ENCODE measurements at places on chromosomes 2 and 18.

- DNase-seq = peak; percentile 82
Measured at GRCh38 chr2:32135409-32135808, 30.3 kb upstream of the SLC30A6 start.

DNA sequence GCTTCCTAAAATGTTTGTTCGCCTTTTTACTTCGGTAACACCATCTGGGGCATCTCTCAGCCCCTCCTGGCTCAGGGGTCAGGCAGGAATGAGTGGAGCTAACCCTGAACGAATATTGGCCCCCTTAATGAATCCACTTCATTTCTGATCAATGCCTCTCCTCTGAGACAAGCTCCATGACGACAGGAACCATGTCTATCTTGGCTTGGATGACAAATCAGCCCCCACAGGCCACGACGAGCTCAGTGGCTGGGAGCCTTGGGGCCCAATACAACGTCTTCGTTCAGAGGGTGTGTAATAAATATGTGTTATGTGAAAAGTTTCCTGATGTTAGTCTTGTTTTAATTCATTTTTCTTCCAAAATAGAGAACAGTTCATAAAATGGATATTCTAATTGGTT lies 133.0 kb downstream of the COL6A3 start:
- DNase-seq = no peak

- no peak for DNase-seq
Measured at GRCh38 chr2:207109768-207110167, 56.0 kb downstream of the KLF7 start.

DNA sequence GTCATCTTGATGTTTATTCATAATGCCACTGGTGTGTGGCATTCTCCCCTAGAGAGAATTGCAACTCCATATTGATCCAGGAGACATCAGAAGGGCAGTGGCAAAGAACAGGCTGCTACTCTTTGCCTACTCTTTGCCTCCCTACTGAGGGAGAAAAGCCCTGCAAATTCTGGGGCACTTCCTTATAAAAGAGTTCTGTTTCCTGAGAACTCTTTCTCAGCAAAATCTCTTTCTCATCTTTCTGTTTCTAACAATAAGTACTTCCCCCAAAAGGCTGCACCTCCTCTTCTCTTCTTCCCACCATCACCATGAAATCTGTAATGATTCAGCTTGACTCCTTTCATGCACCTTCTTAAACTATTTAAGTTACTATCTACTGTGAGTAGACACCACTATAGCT lies 270.3 kb downstream of the MREG start:
- DNase-seq = no peak

DNA sequence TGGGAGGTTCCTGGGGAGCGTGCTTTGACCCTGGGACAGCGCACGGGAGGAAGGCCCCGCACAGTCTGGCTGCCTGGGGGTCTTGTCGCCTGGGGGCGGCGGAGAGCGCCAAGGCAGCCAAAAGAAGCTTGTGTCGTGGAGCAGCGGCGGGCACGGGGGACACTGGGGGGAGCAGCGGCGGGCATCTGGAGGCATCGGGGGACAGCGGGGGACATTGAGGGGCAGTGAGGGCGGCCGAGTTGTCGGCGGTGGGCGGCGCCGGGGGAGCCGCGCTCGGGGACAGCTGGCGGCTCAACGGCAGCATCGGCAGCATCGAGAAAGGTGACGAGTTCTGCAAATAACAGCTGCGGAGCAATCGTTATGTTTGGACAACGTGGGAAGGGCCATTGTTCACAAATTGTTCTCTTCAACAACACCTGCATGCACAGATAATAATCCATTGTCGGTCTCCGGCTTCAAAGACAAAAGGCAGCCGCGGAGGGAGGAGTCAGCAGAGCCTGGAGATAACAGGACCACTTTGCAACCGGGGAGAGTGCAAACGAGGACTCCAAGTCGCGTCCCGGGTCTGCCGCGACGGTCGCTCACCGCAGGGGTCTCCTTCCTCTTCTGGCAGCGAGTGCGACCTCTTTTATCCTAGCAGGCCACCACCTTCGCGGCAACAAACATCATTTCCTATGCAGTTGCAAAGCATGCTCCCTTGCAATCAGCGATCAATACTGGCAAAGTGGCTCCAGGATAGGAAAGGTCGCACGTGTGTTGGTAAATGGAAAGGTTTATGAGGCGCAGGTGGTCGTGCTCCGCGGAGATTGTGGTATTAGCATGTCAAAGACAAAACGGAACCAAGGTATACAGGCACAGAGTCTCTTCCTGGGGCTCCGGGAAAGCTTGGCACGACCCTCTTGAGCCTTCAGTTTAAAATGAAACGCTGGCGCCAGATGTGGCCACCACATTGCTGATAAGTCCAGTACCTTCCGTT lies 132.3 kb upstream of the DLX2 start:
- DNase-seq = no peak

DNA sequence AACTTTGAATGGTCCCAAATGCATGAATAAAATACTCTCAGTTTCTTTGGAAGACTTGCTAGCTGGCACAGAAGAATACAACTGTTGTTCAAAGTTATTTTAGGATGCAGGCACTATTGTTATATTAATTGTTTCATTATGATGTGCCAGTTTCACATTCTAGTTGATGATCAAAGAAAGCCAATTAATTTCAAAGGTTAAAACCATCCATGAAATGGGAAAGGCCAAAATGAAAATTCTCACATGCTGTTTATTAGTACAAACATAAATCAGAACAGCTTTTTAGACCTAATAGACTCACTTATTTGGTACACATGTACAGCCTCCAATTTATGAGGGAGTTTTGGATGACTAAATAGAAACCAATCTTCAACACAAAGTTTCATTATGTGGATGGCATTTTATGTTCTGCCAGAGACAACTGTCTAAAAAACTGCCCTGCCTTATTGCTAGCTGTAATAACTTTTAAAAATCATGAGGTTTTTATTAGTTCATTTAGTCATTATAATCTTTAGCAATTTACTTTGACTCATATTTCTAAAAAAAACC lies 42.2 kb downstream of the RFTN2 start:
- no peak for DNase-seq

DNA sequence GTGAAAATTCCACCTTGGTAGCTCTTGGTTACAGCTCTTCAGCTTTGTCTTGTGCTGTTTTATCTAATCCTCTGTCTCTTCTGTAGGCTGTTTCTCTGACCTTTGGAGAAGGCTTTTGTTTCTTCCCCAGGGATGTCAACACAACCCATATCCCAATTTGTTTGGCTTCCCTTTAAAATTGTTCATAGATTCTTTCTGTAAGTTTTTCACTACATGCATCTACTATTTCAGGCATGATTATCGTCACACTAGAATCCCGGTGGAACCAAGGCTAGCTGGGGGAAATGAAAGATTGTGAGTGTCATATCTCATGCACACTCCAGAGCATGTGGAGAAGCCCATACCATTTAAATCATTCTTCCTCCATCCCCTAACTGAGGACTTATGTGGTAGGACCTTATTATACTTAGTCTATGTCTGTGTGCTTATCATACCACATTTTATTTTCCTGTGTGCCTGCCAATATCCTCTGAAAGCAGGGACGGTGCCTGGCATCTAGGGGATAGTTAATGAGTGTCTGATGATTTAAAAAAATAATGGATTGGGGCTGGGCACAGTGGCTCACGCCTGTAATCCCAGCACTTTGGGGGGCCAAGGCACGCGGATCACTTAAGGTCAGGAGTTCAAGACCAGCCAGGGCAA lies 59.9 kb downstream of the CRIM1 start:
- no peak for DNase-seq

DNA sequence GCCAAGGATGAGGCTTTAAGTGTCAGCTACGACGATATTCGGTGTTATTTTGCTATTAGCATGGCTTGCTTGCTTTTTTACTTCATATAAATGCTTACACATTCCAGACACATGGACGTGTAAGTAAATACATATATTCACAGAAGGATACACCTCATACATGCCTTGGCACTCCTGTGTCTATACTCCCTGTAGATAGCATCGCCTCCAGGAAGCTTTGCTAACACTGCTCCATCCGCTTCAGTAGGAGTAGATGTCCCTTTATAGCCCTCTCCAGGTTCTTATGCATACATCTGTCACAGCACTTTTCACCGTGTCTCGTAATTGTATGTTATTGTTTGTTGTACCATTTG lies 27.5 kb upstream of the KCTD1 start:
- DNase-seq = no peak

DNA sequence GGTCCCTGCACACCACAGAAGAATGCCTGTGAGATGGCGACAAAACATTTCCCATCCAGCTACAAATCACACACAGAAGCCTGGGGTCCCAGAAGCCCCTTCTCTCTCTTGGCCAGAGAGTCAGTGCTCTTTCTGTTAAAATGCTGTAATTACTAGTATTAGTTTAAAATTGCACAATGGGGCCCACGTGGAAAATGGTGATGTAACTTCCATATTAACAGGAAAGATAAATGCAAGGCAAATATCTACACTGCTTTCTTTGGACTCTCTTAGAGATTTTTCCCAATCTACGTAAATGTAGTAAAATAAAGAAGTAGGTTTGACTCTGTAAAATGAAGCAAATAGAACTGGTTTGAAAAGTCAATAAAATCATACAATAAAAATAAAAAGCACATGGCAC lies 113.9 kb upstream of the TFCP2L1 start:
- DNase-seq = no peak

DNA sequence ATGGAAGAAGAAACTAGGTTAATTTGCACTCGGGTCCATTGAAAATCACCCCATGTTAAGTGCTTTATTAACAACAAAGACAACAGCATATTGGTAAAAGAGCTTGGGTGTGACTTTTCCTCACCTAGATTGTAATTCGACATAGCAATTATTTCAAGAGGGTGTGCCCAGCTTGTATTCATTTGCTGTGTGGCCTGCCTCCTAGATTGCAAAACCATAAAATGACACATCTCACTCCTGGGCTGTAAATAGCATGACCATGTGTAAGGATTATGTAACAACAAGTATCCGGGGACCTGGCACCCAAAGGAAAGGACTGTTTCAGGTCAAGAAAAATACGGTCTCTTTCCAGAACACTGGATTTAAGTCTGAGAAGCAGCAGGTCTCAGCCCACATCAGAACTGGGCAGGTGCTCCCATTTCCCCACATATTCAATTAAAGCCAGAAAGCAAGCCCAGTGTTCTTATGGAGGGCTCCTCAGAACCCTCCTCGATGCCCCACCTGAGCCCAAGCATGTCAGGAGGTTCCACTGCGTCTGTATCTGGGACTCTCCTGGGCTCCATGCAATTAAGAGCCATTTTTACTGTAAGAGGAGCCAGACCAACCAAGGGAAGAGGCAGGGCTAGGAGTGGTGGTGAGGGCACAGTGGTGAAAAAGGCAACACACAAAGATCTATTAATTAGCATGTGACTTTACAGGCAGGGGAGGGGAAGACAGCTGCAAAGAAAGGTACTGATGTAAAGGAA lies 39.2 kb downstream of the MREG start:
- no peak for DNase-seq

- no peak for DNase-seq
Measured at GRCh38 chr2:60366135-60366712, 187.2 kb downstream of the BCL11A start.

DNA sequence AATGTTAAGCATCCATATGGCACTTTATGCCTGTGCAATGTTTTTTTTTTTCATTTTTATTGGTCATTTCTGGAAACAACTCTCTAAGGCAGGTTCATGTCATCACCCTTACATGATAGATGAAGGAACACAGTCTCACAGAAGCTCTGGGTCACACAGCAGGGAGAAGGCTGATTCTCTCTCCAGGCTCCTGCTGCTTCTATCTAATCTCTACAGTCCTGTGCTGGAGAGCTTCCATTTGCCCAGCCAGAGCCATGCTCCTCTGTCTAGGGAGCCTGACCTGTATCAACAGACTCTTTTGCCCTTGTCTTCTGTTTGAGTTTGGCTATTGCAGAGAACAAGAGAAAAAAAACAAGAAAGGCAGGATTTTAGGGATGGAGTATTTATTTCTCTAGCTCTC lies 584.8 kb downstream of the MBD2 start:
- no peak for DNase-seq

Measured in fibroblast of lung (primary cell).